ENCODE measurements at places on chromosomes 7 and 10.

- DNase-seq: no peak
Measured at GRCh38 chr10:125559210-125559609, 123.8 kb downstream of the TEX36 start.

- DNase-seq: no peak
Measured at GRCh38 chr10:61195211-61195610, 251.2 kb upstream of the RHOBTB1 start.

- DNase-seq: no peak
Measured at GRCh38 chr10:1249142-1249920, 193.1 kb downstream of the WDR37 start.

DNA sequence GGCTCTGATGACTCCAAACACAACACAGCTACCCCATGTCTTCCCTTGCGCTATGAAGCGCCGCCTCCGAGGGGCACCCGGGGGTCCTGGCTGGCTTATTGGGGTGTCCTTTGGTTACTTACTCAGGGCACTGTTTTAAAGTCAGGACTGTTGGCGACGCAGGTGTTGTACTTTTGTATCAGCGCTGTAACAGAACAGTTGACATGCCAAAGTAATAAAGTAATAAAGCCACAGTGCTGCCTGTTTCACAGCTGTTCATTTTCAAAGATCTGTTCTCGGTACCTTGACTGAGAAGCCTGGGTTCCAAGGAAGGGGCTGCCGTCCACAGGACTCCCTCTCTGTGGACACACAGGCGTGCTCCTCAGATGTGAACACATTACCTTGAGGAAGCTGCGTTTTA, 64.1 kb downstream of the WDR37 start:
- no peak for DNase-seq

GRCh38 chr7:84895563-84895962, 291.3 kb downstream of the SEMA3D start:
- DNase-seq: no peak

DNA sequence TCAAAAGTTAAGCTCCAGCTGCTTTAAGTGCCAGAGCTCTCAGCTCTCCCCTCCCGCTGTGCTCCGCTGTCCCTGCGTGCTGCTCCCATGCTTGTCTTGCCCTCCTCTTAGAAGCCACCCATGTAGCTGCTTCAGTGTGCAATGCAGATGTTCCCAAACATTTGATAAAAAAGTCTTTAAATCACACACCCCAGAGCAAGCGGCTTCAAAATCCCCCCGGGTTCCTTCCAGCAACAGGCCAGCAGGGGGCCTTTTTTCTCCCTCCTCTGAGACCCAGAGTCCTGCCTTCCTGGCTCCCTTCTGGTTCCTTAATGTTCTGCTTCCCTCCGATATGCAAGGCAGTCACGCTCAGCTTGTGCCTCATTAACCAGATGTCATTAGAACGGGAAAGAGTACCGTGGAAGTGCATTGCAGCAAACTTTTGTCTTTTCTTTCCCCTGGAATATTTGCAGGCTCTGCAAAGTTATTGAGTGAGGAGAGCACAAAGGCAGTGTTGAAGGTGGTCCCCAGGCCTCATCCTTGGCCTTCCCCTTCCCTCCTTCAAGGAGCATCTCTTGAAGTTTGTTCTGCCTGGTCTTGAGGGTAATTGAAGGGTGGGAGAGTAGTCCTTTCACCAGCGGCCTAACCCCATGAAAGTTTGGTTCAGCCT, 25.5 kb downstream of the LDB3 start:
- DNase-seq: peak; percentile 41

DNA sequence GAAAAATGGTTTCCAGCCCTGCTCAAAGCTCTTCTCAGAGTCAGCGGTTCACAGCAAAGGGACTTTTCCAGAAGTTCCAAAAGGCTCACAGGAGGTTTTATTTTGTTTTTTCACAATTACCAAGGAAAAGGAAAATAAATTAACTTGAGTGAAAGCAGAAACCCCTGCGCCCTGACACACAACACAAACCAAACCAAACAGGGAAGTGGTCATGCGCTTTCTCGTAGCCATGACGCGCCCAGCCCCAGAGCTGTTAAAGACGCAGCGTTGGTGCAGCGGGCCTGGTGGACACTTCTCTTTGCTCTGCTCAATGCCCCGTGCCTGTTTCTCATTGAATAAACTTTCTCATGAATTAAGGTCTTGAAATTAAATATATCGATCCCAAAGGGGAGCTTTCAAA, 134.4 kb upstream of the LYZL2 start:
- DNase-seq: no peak

DNA sequence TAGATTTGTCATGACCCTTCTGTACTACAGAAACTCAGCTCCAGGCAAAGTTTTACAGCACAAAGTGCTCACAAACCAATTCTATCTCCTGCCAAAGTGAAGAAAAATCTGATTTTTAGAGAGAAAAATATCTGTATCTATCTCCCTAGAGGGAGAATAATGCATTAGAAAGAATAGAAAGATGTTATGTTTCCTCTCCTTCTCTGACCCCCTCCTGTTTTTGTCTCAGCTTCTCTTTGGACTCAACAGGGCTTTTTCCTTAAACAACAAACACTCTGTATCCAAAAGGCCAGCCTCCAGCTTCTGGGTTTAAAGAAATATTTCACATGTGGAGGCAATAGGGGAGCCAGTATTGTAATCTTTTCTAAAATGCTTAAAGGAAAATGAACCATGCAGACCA, 627.4 kb downstream of the REEP3 start:
- no peak for DNase-seq

GRCh38 chr10:100715445-100716385, 29.7 kb upstream of the PAX2 start:
- no peak for DNase-seq

- DNase-seq: peak; percentile 59
Measured at GRCh38 chr7:39746103-39746819, 122.9 kb downstream of the RALA start.

DNA sequence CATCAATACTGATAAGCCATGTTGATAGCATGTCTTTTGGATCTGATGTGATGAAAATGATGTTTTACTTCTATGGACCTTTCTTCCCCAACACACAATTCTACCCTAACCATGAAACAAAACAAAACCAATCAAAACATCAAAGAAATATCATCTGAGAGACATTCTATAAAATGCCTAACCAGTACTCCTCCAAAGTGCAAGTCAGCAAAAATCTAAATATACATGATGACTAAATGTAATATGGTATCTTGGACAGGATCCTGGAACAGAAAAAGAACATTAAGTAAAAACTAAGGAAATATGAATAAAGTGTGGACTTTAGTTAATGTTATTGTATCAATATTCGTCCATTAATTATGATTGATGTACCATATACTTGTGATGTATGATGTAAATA, 625.1 kb downstream of the MAGI2 start:
- DNase-seq: no peak

DNA sequence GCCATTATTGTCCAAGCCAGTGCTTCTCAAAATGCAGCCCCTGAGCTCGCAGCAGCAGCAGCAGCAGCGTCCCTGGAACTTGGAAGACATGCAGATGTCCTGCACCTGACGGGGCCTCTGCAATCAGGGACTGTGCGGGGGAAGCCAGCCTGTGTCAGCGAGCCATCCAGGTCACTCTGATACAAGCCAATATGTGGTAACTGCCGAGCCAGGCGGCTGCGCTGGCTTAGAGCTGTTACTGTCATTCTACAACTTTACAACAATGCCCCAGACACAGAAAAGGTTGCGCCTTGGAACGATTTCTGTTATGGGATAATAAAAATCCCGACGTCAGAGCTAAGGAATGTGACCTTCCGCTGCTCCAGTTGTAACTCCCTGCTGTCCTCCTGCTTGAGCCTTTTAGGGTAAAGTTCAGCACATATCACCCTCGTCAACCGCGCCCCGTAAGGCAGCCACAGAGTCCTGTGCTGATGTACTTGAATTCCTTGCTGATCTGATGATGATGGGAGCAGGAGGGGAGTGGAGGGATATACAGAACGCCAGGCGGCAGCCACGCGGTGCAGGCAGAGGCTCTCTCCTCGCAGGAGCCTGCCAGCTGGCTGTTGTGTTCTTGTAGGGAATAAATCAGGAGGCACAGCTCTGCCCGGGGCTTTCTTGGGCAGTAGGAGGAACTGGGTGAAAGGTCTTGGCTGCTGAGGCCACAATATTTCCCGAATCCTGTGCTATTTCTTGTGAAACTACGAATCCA, 20.0 kb upstream of the CRYGN start:
- no peak for DNase-seq

DNA sequence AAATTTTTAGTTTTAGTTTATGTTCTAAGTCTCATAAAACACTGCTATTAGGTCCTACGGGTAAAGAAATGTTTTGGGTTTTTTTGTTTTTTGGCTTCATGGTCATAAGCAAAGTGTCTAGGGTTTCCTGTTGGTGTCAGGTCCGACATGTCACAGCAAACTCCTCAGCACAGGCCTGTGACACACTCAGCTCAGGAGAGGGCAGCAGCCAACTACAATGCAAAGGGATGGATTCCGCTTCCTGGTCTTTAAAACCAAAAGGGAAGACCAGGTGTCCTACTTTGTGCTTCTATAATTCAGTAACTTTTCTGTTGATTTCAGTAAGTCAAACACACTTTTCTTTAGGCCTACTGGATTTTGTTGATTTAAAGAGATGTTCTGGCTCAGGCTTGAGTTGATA, 83.8 kb upstream of the MACROH2A2 start:
- DNase-seq: no peak

- DNase-seq: no peak
Measured at GRCh38 chr7:131224996-131225395, 102.7 kb upstream of the MKLN1 start.

- no peak for DNase-seq
Measured at GRCh38 chr10:102639537-102639936, 4.7 kb upstream of the TRIM8 start.

DNA sequence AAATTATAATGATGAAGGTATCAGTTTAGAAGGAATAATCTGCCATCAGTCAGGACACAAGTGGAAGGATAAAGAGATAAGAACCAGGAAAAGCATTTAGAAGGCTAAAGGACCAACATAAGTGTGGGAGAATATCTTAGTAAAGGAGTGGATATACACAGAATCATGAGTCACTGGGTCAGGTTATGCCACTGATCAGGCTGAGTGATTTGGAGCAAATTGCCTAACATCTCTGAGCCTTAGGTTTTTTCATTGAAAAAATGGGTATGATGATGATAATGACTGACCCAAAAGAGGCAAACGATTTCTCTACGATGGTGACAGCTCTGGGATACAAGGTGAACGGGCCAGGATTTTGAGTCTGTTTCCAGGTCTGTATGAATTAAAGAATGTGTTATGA, 2.8 kb upstream of the CUL1 start:
- DNase-seq: no peak

GRCh38 chr7:44431091-44431608, 59.3 kb downstream of the NUDCD3 start:
- DNase-seq: peak; percentile 29

- DNase-seq: no peak
Measured at GRCh38 chr10:35040760-35041501, 49.2 kb downstream of the CUL2 start.

DNA sequence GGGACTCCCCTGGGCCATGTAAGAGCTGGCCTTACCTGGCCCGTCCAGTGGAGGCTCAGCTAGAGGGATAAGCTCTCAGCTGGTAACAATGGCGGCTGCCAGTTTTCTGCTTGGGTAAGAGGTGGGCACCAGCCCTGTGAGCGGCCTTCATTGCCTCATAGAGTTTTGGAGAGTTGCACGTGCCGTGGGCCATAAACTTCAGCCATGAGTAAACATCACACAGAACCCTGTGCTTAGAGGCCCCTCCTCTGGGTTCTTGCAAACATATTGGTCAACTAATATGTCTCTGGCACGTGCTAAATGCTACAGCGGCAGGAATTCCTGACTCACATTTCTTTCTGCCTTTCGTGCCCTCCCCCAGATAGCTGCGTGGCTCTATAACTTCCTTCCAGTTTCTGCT, 103.9 kb upstream of the LEP start:
- no peak for DNase-seq

DNA sequence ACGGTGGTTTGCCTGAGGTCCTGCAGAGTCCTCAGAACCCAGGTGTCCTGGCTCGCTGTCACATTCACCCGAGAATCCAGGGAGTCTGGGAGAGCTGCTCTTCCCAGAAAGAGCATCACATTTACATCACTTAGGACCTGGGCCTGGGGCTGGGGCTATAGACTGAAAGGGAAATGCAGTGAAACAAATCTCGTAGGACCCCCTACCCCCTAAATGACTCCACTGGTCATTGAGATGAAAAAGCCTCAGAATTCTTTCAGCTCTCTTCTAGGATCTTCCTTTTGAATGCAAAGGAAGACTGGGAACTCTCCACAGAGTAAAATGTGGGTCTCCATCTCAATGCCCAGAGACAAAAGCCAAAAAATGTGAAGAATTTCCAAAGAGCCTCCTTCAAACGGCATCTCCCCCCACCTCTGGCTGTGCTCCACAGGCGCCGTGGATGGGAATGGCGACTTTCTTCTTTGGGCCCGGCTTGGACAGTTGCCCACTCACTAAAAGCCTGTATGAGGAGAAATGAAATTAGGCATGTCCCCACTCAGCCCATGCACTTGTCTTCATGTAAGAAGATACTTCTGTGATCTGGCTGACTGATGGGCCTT, 49.0 kb upstream of the PODXL start:
- no peak for DNase-seq

GRCh38 chr10:9015447-9015846, 961.0 kb downstream of the GATA3 start:
- DNase-seq: no peak

DNA sequence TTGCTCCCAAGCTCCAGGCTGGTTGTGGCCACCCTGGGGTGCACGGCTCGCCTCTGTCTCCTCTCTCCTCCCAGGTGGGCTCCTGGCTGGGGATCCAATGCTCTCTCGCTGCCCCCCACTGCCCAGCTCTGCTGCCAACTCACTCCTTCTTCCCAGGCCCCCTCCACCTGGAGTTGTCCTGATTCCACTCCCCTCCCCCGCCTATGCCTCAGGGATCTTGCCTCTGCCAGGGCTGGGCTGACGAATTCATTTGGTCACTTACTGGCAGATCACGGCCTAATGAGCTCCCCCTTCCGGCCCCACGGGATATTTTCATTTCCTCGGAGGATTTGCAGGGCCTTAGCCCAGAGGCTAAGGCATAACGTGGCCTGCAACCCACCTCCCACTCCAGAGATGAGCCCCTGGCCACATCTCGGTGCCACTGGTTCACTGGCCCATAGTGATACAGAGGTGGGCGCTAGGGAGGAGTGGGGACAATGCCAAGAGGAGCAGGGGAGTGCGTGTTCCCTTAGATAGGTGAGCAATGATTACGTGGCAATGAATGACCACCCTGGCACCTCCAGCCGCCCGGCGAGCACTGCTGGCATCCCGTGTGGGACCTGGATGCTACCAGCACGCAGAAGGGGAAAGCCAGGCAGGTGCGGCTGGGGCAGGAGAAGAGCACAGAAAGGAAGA, 344.6 kb upstream of the SHH start:
- no peak for DNase-seq

GRCh38 chr7:139044813-139045794, 9.3 kb upstream of the ZC3HAV1L start:
- no peak for DNase-seq

- DNase-seq: no peak
Measured at GRCh38 chr10:30034433-30035137, 24.8 kb downstream of the JCAD start.
